ENCODE measurements at places on chromosomes 12 and 14. TPM values are rescaled to one million over a fixed set of nuclear protein-coding genes. Genes with fewer than 3 reads are reported as not detected.

Gene ATP5F1B
- total RNA-seq = 705 TPM

Gene PRH2
- not detected for total RNA-seq

Gene MYF6
- total RNA-seq = 0.14 TPM

Gene REP15
- total RNA-seq = 3.6 TPM

Gene SLC5A8
- total RNA-seq = not detected

Gene ST8SIA1
- 1.0 TPM for total RNA-seq

Gene DDN
- total RNA-seq = 0.29 TPM

Gene SMOC1
- total RNA-seq = 1.3 TPM

Gene PZP
- not detected for total RNA-seq

Gene HNF1A
- 0.36 TPM for total RNA-seq

Gene LIN7A
- total RNA-seq = 2.2 TPM

Gene IFI27L1
- total RNA-seq = 15.2 TPM

Gene TAS2R20
- 0.58 TPM for total RNA-seq

Gene KRT75
- total RNA-seq = not detected

Gene ATL1
- 5.3 TPM for total RNA-seq

Gene PLEKHD1
- 0.07 TPM for total RNA-seq

- DNase-seq = no peak
These were observed 99.6 kb downstream of the LMO3 start for GRCh38 chr12:16506394-16506793.

GRCh38 chr12:67811437-67812361, 163.2 kb downstream of the DYRK2 start:
- peak; percentile 70 for DNase-seq

DNA sequence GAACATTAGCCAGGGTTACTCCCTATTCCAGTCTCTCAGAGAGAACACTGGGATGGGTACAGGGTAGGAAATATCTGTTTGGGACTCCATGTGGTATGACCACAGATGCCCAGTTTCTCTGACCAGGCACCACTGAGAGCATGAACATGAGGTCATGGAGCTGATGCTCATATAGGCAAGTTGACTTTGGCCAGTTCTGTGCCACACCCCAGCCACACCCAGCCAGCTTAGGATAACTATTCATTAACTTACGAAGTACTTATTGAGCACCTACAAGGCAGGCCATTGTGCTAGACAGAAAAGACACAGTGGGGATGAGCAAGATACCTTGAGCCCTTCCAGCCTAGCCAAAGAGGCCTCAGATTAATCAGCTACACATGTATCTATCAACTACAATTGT, 262.5 kb downstream of the DPF3 start:
- DNase-seq = no peak

DNA sequence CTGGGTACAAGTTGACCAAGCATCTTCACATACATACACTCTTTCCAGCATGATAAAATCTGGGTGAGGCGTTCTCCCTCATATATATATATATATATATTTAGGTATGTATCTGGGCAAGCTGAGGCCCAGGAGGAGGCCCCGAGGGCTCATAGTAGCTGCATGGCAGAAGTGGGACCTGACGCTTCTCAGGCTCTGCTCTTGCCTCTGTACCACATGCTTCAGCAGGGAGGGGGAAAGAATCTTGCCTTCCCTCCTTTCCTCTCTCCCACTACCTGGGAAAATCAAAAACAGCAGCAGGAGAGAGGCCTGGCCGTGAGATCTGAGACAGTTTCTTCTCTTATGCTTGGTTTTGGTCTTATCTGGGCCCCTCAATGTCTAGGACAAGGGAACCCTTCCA, 9.2 kb downstream of the PPP1R1A start:
- no peak for DNase-seq

DNA sequence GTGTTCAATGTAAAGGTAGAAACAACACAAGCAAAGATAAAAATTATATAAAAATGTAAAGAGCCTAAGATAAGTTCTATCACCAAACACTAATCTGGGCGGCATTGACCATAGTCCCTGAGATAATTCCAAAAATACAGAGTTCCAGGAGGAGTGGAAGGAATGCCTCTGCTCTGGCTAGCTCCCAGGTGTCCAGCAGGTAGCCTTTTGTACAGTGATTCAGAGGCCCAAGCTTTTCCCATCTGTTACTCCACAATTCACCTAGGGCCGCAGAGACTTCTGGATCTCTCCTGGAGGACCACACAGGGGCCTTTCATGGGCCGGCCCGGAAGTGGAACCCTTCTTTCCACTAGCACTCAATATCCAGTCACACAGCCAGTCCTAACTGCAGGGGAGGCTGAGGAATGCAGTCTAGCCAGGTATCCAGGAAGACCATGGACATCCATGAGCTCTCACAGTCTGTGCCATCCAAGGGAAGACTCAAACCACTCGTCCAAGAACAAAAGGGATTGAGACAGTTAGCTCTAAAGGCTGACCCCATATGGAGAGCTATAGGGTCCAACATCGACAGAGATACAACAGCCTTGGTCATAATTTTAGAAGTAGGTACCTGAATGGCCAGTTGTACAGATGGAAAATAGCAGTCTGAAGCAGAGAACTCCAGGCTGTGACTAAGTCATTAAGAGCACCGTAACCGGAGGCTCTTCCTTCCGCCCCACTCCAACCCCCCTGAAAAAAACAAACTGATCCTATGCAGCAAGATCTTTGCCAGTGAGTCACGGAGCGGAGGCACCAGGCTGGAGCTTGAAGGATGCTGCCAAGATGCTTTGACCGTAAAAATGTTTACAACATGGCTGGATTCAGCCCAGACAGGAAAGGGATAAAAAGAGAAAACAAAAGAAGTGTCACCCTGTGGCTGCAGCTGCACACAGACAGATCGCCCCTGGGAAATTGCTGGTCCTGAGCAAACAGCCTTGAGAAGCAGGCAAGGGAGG, 204.8 kb downstream of the NUAK1 start:
- DNase-seq = peak; percentile 4

GRCh38 chr14:37343307-37344094, 145.8 kb downstream of the MIPOL1 start:
- no peak for DNase-seq

DNA sequence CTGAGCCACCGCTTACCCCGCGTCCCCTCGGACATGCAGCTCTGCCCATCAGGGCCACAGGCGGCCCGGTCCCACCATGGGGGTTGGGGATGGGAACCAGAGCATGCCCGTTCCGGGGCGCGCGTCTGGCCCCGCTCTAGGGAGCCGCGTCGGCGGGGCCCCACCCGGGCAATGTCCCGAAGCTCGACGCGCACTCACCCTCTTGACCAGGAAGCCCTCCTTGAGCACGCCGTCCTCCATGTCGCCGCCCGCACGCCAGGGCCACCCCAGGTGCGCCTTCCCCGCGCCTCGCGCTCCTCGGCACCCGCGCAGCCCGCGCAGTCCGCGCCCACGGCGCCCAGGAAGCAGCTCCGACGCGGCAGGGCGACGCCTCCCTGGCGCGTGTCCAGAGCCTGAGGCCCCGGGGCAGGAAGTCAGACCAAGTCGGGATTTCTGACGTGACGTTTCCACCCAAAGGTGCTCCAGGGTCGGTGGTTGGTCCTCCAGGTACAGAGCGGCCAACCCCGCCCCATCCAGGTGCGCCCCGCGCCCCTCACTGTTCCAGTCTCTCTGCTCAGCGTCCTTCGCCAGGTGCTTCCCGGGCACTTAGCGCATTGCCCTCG, at the start of gene PLEK2:
PLEK2 (minus strand) TSS at position 346 of the 602 bp plus-strand sequence; CDS start at position 240, 106 bp downstream.
- DNase-seq = no peak

DNA sequence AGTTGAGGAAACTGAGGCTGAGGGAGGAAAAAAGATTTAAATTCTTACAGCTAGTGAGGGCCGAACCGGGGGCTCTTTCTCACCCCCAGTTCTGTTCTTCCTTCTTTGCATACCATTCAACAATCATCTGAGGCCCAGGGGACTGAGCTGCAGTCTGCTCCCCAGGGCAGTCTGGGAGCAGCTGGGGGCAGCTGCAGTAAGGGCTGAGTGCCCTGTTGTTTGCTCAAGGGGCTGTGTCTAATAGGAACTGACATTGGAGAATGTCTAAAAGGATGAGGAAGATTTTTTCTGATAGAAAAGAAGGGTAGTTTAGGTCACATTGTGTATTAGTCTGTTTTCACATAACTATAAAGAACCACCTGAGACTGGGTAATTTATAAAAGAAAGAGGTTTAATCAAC, 42.2 kb downstream of the SLC17A8 start:
- no peak for DNase-seq

GRCh38 chr12:92732716-92733115, 29.9 kb downstream of the PLEKHG7 start:
- DNase-seq = no peak

- no peak for DNase-seq
These were observed 60.3 kb upstream of the GALNT9 start for GRCh38 chr12:132389526-132390286.

GRCh38 chr14:100132161-100132902, 27.1 kb downstream of the DEGS2 start:
- DNase-seq = no peak

- DNase-seq = no peak
These were observed 115.1 kb downstream of the TSHR start for GRCh38 chr14:81070511-81070910.

DNA sequence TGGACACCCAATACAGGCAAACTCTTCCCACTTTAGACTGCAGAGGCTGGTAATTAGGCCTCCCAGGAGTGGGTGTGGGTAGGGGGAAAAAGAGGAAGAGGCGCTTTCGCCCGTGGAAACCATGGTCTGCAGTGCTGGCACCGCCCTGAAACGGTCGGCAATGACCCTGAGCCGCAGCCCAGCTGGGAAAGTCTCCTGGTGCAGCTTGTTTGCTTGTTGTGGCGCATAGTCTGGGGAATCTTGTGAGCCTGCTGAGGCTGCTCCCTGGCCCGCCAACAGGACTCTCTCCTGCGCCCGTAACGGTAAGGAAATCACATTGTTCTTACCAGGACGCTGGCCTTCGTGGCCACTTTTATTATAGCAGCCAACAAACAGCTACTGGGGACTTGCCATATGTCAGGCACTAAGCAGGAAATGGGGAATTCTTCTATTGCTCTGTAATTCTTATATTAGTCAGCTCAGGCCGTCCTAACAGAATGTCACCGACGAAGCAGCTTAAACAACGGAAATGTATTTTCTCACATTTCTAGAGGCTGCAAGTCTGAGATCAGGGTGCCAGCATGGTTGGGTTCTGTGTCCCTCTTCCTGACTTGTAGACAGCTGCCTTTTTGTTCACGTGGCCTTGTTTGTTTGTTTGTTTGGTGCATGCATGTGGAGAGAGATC, 52.5 kb upstream of the RIN3 start:
- no peak for DNase-seq

DNA sequence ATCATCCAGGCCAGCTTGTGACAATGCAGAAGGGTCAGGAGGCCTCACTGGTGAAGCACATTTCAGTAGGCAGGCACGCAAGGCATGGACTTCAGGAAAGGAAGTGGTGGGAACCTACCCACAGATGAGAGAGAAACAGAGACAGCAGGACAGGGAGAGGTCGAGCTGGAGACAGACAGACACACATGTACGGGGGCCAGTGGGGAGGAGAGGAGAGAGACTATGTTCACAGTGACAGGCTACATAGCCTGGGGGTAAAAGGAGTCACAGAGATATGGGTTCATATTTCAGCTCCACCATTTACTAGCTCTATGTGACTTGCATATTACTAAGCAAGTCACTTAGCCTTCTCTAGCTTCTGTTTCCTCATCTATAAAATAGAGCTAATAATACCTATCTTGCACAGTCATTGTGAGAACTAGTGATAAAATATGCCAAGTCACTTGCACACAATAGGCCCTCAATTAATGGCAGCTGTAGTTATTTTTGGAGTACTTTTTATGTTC, 91.1 kb upstream of the FUT8 start:
- DNase-seq = no peak

GRCh38 chr12:22709292-22709691, 84.3 kb downstream of the ETNK1 start:
- no peak for DNase-seq

GRCh38 chr14:89992273-89992672, 36.5 kb downstream of the TDP1 start:
- DNase-seq = no peak

- DNase-seq = peak; percentile 83
These were observed 626.6 kb downstream of the DIO2 start for GRCh38 chr14:79584679-79585078.

- DNase-seq = no peak
These were observed at the start of gene SVOP for GRCh38 chr12:109020796-109021380. Gene SVOP (minus strand): TSS chr12:109021068. CDS start chr12:109020868, 200 bp downstream.

GRCh38 chr14:59244581-59244980, 56.1 kb downstream of the DAAM1 start:
- no peak for DNase-seq

DNA sequence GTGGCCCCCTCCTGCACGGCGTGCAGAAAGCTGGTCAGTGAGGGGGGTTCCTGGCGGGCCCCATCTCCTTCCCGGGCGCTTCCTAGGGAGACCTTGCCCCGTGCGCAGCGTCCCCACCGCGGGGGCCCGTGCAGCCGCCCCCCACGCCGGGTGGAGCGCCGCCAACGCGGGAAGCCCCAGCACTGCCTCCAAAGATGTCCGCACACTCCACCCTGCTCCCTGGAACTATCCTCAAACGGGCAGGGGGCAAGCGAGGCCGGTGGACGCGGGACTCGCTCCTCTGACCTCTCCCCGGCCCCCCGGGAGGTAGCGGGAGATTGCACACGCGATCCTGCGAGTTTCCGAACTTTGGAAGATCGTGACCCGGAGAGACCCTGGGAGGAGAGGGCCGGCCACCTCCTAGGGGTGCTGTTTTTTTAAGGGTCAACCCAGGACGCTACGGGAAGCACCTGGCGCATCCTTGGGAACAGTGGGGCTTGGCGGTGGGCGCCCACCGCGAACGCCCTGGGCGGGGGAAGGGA, 1.5 kb upstream of the FZD10 start:
- DNase-seq = no peak

DNA sequence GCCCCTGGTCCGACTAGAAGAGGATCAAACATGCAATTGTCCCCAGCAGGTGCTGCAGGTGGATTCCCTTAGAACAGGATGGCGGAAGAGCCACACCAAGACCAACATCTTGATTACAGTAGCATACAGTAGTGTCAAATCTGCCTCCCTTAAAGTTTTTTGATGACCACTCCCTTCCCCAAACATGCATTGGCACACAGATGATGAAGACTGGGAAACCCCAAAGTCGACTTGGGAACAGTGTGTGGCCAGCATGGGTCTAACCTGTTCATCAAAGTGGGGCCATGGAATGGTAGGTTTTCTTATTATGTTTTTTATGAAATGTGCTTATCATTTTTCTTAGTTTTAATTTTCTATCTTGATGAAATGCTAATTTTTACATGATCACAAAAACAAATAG, 8.8 kb downstream of the PLXNC1 start:
- DNase-seq = no peak

DNA sequence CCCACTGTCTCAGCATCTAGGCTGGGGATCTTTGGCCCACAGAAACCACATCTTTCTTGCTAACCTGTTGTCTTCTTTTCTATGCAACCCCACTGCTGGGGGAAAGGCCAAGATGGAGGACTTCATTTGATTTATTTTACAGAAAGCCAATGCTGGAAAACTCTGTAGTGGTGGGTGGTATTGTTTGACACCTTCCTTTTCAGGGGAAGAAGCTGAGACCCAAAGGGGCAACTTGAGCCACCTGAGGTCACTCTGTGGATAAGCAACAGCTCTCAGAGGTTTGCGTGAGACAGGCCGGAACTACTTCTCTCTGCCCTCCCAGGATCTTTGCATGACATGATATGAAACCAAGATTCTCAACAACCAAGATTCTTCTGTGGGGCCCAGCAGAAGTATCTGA, 645.2 kb downstream of the VRK1 start:
- no peak for DNase-seq

GRCh38 chr12:87897662-87898061, 131.5 kb downstream of the C12orf50 start:
- DNase-seq = no peak

GRCh38 chr14:32696325-32697091, 242.2 kb upstream of the NPAS3 start:
- no peak for DNase-seq

All from epithelial cell of proximal tubule (primary cell).